ENCODE measurements at places on chromosomes 16 and 17.

DNA sequence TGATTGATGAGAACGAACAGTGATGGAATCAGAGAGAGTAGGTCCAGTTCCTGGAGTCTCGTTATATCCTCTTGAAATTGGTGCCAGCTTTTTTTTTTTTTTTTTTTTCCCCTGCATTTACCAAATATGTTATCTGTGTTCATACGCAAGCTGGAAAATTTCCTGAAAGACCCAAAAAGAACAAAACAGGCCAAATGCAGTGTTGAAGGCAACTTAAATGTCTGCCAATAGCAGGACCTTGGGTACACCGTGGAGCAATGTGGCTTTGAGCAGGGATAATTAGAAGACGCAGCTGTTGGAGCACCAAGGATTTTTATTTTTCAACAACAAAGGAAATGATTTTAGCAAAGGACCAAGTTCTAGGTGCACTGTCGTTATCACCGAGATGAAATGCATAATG, 105.0 kb downstream of the ABCC6 start:
- no peak for DNase-seq

DNA sequence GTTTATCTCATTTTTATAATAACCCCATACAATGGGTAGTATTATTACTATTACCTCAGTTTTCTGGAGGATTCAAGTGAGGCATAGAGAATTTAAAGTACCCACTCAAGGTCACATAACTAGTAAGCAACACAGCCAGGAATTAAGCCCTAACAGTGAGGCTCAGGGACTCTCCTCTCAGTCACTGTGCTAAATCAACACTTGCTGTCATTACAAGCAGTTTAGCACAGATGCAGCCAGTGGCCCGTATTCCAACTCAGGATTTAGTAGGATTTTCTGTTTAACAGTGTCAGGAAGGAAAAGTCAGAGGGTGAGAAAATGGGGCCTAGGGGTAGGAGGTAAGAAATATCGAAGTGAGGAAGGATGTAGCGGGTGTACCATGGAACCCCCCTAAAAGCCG, 536.9 kb downstream of the TMEM114 start:
- DNase-seq, result no peak

DNA sequence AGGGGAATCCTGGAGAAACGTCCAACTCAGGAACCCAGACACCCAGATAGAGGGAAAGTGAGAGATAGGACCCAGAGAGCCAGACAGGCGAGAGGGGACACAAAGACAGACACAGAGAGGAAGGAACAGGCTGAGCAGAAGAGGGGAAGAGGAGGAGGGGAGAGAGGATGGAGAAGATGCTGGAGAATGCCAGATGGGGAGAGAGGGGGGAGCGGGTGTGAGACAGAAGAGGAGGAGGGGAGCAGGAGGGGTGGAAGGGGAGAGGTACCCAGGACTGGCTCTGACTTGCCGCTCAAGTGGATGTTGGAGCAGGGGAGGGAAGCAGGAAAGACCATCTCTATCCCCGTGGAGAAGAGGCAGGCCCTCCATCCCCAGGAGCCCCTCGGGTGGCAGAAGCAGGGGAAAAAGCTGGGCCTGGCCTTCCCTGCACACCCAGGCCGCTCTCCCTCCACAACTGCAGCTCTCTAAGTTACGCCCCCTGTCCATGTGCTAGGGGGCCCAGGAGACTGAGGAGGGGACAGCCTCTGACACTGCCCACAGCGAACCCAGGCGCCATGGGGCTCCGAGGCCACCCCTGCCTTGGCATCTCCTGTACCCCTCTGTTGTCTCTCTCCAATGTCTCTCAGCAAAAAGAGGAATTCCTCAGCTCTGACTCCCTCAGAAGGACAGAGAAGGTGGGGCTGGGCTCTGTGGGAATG, 4.8 kb downstream of the PPP1R9B start:
- no peak for DNase-seq

- DNase-seq, result no peak
Observed at GRCh38 chr17:30372755-30373154, 6.0 kb upstream of the CPD start.

- DNase-seq, result no peak
Observed at GRCh38 chr17:36072431-36073121, 8.5 kb downstream of the CCL18 start.

- peak; percentile 66 for DNase-seq
Observed at GRCh38 chr17:14926526-14927122, 338.5 kb downstream of the PMP22 start.

DNA sequence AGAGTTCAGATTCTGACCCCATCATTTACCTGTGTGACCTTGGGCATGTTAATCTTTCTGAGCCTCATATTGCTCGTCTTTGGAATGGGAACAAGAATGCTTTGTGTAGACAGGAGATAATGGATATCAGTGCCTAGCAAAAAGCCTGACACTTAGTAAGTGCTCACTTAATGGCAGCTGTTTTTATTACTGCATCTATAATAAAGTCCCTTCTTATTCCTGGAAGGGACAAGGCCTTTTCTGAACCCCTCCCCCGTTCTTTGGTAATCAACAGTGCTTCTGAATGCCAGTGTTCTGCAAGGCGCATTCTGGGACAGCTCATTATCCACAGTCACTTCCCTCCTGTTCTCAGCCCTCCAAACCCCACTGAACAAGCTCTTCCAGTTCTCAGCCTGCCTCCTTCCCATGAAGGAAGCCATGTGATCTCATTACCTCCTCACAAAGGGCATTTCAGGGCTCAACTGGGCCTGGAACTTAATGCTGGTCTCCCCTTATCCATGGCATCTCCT, 25.1 kb upstream of the SUPT4H1 start:
- DNase-seq, result no peak

All from right forelimb (tissue), 1 donor.